CMK (cell line): ENCODE measurements at places on chromosomes 7 and 10.

- DNase-seq = no peak
Measured at GRCh38 chr10:62352356-62352970, 21.7 kb upstream of the ZNF365 start.

DNA sequence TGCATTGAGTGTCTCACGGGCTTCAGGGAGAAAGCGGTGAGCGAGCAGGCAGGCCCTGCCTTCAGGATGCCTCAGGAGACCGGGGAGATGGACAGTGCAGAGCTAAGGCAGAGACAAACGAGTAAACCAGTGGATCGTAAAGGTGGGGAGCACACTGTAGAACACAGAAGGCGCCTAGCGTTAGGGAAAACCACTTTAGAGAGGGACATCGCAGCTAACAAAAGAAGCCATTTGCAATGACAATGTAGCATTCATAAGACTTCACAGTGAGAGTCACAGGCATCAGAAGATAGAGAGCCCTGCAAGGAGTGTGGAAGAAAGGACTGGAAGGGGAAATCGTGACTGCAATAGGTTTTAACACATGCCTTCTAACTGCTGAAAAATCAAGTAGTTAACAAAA lies 54.9 kb upstream of the TMEM273 start:
- DNase-seq = no peak

- DNase-seq = no peak
Measured at GRCh38 chr10:71526653-71527052, 129.9 kb downstream of the CDH23 start.

DNA sequence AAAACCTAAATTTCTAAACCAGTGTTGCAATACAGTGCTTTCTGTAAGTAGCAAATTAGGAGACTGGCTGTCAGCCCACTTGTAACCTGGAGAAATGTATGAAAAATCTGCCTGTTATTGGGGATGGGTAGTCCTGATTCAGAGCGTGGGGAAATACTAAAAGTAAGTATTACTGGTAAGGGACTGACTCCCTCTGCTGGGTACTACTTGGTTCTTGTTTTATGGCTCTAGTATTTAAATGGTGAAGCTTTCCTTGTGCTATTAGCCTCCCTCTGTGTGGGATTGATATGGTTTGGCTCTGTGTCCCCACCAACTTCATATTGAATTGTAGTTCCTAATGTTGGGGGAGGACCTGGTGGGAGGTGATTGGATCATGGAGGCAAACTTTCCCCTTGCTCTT lies 886.1 kb downstream of the SORCS1 start:
- no peak for DNase-seq

GRCh38 chr10:122142641-122143237 lies 128.4 kb upstream of the BTBD16 start:
- no peak for DNase-seq

DNA sequence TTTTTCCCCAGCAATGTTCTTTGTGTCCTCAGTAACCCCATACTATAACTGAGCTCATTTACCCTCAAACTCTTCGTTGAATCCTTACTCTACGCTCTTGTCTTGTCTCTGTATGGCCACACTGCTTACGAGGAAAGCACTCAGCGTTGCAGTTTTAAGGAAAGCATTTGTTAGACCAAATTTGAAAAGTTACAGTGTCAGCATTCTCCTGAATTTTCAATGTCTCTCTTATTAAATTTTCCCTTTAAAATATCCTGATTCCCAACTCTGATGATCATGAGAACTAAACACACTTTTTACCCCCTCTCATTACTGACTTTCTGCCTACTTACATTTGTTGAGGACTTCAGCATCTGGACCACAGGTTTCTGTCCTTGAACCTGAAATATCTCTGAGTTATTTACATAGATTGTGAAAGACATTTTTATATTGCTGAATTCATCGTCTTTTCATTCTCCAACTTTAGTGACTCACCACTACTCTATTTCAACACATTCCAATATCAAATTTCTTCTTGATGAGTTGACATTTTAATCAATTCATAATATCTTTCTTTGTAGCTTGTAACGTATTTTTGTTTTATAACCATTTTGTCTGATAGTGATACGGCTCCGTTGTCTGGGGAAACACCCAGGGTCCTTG lies 19.8 kb upstream of the VWDE start:
- no peak for DNase-seq

DNA sequence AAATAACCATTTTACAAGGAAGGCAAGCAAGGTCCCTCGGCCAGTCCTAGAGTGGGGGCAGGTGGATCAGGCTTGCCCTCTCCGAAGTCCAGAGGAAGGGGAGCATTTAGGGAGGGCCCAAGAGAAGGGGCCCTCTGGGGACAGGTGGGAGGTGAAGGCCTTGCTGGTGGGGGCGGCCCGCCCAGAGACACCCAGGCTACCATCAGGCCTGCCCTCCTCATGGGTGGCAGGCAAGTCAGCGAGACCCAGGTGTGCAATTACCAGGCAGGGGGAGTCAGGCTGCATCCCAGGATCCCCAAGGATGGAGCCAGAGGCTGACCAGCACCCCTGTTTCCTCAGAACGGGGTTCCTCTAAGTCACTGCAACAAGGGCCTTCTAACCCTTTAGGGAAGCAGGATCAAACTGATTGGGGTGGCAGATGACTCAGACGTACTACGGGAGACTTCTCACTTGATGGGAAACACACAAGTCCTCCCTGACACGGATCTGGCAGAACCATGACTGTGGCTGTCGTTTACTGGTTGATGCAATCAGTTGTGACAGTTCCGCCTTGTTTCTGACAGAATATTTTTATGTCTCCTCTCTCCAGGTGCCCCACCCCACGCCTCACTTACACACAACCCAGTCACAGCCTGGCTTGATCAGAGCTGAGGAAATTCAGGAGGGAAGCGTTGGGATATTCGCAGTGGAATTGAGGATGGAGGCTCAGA lies 8.2 kb downstream of the LOXL4 start:
- no peak for DNase-seq

DNA sequence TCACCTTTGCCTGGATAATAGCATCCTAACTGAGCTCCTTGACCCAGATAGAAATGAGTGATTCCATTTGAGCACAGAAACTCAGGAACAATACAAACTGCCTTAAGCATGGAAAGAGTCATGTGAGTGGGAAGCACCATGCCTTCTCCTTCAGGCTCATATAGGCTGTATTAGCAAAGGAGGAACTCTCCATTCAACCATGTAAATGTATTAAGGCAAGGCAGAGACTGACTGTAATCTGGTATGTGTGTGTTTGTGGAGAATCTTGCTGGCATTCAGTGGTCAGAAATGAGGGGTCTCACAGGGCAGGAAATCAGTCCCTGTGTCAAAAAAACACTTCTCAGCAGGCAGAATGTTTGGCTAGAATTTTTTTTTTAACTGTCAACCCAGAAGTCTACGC lies 40.2 kb downstream of the COA1 start:
- DNase-seq = no peak

- no peak for DNase-seq
Measured at GRCh38 chr10:5670662-5671375, 4.4 kb upstream of the ASB13 start.

GRCh38 chr7:81743201-81743600 lies 26.6 kb downstream of the HGF start:
- DNase-seq = no peak

- DNase-seq = no peak
Measured at GRCh38 chr7:151381348-151382078, 28.3 kb downstream of the WDR86 start.

- no peak for DNase-seq
Measured at GRCh38 chr7:101912716-101913110, 95.3 kb downstream of the CUX1 start.

DNA sequence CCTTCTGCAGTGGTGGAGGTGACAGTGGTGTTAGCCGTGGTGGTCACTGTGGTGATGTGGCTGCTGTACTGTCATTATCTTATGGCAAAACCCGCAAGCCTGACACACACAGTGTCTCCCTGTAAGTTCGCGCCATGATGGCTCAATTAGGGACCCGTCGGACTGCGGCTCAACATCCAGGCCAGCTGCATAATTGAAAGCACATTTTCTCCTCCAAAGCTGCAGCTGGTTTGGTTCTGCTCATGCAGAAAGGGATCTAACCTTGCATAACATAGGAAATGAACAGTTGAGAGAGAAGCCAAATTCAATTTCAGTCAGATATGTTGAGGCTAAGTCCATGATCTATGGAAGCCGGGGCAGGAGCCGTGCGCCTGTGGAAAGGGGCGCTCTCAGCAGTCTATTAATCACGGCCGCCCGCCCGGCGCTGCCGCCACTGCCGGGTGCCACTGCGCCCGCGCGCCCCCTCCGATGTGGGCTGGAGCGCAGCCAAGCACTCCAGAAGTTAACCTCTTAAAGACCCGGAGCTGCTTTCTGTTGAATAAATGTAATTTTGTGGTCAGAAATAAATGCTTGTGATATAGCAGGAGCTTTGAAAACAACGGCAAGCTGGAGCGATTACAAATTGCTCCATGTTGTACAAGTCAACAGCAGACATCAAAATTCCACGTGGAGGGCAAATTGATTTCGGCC lies 227.7 kb downstream of the CUX1 start:
- DNase-seq = no peak

DNA sequence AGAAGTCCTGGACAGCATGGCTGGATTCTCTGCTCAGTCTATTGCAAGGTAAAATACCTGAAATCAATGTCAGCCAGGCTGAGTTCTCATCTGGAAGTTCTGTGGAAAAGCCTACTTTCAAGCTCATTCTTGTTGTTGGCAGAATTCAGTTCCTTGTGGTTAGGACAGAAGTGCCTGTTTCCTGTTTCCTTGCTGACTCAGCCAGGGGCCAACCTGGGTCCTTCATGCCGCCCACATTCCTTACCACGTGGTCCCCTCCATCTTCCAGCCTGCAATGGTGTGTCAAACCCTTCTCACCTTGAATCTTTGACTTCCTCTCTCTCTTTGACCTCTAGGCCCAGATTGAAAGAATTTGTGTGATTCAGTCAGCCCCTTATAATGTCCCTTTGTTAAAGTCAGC lies 197.1 kb upstream of the STK17A start:
- DNase-seq = no peak

- no peak for DNase-seq
Measured at GRCh38 chr10:84424731-84425167, 96.4 kb downstream of the CCSER2 start.

- no peak for DNase-seq
Measured at GRCh38 chr7:131047651-131048304, 279.9 kb upstream of the MKLN1 start.

- DNase-seq = no peak
Measured at GRCh38 chr10:88759366-88760101, at the start of gene LIPN. Gene LIPN (plus strand): TSS chr10:88760020. CDS start chr10:88761406, 1,386 bp downstream.

DNA sequence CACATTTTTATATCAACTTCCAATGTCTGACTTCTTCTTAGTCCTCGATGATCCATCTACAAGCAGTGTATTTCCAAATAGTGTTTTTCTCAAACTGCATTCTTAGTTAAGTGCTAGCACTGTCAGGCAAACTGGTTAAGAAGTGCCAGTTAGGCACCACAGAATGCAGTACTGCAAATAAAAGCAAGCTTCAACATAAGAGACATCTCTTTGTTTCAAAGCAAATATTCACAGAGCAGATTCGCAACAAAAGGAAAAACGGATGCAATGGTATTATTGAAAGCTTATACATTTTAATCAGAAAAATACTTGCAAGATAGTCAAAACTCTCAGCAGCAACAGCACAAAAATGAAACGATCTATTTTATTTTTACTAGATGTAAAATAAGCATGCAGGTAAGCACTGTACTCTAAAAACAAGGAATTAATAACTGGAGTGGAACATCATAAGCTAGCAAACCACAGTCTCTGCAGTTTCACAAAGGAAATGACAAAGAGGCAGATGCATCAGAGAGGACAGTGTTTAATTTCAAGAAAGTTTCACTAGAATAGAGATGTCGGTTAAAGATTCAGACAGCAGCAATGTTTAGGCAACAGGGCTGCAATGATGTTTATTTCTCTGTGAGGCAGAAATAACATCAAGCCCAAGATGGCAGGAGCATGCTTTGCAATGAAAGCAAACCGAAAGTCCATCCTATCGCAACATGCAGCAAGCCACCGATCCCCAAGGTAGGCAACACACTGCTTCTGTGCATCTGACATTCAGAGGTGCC lies 82.0 kb downstream of the FGFR2 start:
- DNase-seq = no peak

- no peak for DNase-seq
Measured at GRCh38 chr10:124949543-124949942, 7.6 kb downstream of the ZRANB1 start.

DNA sequence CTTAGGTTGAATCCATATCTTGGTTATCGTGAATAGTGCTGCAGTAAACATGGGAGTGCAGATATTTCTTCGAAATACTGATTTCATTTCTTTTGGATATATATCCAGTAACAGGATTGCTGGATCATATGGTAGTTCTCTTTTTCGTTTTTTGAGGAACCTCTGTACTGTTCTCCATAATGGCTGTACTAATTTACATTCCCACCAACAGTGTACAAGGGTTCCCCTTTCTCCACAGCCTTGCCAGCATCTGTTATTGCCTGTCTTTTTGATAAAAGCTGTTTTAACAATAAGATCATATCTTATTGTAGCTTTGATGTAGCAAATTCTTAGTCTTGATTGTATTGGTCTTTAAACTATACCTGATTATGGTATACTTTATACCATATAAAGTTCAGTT lies 45.3 kb downstream of the ZNRF2 start:
- no peak for DNase-seq

DNA sequence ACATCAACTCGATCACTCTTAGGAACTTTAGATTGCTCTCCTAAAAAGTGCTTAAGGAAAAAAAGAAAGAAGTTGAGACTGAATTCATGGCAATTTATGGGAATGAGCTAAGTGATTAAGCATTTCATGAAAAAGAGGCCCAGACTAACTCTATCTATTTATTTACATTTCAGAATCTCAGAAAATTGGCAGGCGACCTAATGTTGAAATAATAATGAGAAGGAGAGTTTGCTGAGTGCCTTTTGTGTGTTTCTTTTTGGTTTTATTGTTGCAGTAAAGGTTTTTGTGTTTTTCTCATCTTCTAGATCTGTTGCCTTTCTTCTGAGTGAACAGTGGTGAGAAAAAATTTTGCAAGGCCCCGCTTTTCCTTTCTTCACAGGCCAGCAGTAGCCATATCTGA lies 3.8 kb downstream of the GRK5 start:
- DNase-seq = no peak

DNA sequence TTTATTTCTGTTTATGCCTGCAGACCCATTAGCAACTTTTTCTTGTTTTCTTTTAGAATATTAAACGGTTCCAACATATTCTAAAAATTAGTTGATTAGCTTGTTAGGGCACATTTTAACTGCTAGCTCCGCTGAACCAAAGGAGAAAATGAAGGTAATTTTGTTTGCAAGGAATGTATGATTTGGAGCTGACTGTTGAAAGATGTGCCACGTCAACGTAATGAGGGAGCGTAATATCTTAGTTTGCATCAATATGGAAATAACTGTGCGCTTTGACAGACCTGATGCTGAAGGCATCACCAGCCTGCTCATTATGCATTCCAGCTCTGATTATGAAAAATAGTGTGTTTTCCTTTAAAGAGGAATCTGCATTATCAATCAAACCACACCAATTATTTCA lies 102.0 kb upstream of the CTBP2 start:
- no peak for DNase-seq

- no peak for DNase-seq
Measured at GRCh38 chr10:70679498-70679897, 7.2 kb downstream of the ADAMTS14 start.

GRCh38 chr10:33330543-33331378 lies 3.7 kb downstream of the NRP1 start:
- DNase-seq = peak; percentile 52

- no peak for DNase-seq
Measured at GRCh38 chr10:70715853-70716795, 43.8 kb downstream of the ADAMTS14 start.
